Body of pancreas (tissue), 4 donors: ENCODE measurements at places on chromosomes 12 and 14.

GRCh38 chr12:21502872-21503271 is 1.3 kb downstream of the GOLT1B start:
- no peak for DNase-seq
- no peak overlapping the region for H3K4me3 ChIP-seq
- H3K27me3 ChIP-seq, result no peaks in the 10 kb centered on the region
- no peak overlapping the region for H3K27ac ChIP-seq
- H3K4me1 ChIP-seq, result peaks cover 43% of the 10 kb centered on the region

GRCh38 chr12:104582739-104583138 is 126.0 kb downstream of the CHST11 start:
- DNase-seq, result no peak
- H3K36me3 ChIP-seq, result no peaks in the 10 kb centered on the region
- no peak overlapping the region for H3K4me3 ChIP-seq
- H3K27me3 ChIP-seq, result no peaks in the 10 kb centered on the region

GRCh38 chr12:95741635-95742034 is 48.9 kb downstream of the NTN4 start:
- H3K27ac ChIP-seq, result no peak overlapping the region
- no peaks in the 10 kb centered on the region for H3K36me3 ChIP-seq
- DNase-seq, result no peak

GRCh38 chr14:80213602-80214001 is 2.3 kb upstream of the DIO2 start:
- DNase-seq, result peak; percentile 43
- no peak overlapping the region for H3K4me3 ChIP-seq
- no peak overlapping the region for H3K27ac ChIP-seq
- H3K27me3 ChIP-seq, result no peaks in the 10 kb centered on the region
- no peaks in the 10 kb centered on the region for H3K36me3 ChIP-seq

GRCh38 chr14:64194404-64194803 is 99.8 kb downstream of the ESR2 start:
- no peaks in the 10 kb centered on the region for H3K27me3 ChIP-seq
- no peaks in the 10 kb centered on the region for H3K36me3 ChIP-seq
- peaks cover 95% of the 10 kb centered on the region for H3K4me1 ChIP-seq
- H3K4me3 ChIP-seq, result no peak overlapping the region
- peak overlapping the region; percentile 55 for H3K27ac ChIP-seq
- no peak for DNase-seq

DNA sequence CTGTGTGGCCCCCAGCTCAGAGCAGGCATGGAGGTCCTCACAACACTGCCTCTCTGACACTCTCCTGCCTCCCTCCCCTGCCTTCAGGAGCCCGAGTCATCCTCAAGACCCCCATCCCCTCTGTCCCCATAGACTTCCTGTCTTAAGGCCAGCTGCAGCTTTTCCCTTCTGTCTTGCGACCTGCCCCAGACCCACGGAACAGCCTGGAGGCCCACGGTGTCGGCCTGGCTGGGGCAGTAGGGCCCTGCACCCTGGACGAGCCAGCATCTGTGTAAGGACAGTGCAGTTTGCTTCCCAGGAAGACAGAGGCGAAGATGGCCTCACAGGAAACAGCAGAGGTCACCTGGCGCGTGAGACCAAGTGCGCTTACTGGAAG is 9.7 kb downstream of the TEDC1 start:
- H3K36me3 ChIP-seq, result no peaks in the 10 kb centered on the region
- H3K27ac ChIP-seq, result no peak overlapping the region
- H3K4me3 ChIP-seq, result no peak overlapping the region
- no peaks in the 10 kb centered on the region for H3K4me1 ChIP-seq
- no peak for DNase-seq

DNA sequence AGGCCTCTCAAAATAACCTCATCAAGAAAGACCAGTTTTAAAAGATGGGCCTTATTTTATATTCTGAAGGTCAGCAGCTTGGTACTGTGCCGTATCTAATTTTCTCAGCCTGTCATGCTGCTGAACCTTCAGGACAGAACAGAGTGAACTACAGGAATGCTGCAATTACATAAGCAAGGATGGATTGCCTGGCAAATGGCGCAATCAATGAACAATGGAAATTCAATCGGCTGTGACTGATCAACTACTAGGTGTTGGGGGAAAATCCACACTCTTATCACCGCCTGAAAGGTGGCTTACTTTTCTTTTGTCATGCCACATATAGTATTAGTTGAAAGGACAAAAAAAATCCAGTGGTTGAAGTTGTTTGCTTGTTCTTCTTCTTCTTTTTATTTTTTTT is 8.5 kb downstream of the ACSS3 start:
- DNase-seq, result no peak
- no peak overlapping the region for H3K27ac ChIP-seq
- no peaks in the 10 kb centered on the region for H3K27me3 ChIP-seq
- H3K4me3 ChIP-seq, result no peak overlapping the region
- H3K4me1 ChIP-seq, result no peaks in the 10 kb centered on the region

DNA sequence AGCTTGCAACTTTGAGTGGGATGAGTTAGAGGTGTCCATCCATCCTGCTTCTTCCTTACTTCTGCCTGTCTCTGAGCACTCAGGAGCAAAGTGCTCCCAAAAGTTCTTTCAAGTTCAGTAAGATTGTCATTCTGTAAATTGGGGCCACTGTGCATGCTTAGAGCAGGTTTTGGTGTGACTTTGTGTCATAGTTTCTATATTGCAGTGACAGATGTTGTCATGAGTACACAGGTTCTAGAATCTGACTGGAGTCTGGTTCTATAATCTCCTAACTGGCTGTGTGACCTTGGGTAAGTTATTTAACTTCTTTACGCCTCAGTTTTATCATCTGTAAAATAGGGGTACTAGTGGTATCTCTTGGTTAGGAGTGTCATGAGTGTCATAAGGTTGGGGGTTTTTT is 202.7 kb upstream of the BCL2L14 start:
- no peaks in the 10 kb centered on the region for H3K27me3 ChIP-seq
- H3K27ac ChIP-seq, result no peak overlapping the region
- H3K36me3 ChIP-seq, result peaks cover 9% of the 10 kb centered on the region
- peaks cover 14% of the 10 kb centered on the region for H3K4me1 ChIP-seq
- no peak for DNase-seq

DNA sequence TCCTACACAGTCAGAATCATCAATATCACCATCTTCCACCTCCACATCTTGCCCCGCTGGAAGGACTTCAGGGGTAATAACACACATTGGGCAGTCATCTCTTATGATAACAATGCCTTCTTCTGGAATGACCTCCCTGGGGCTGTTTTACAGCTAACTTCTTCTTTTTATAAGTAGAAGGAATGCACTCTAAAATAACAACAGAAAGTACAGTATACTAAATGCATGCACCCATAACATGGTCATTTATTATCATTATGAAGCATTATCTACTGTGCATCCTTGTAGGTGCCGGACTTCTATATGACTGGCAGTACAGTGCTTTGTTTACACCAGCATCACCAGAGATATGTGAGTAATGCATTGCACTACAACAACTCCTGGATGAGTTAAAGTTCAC is 19.0 kb upstream of the NUAK1 start:
- H3K4me1 ChIP-seq, result no peaks in the 10 kb centered on the region
- H3K27me3 ChIP-seq, result no peaks in the 10 kb centered on the region
- H3K27ac ChIP-seq, result no peak overlapping the region
- no peak for DNase-seq

DNA sequence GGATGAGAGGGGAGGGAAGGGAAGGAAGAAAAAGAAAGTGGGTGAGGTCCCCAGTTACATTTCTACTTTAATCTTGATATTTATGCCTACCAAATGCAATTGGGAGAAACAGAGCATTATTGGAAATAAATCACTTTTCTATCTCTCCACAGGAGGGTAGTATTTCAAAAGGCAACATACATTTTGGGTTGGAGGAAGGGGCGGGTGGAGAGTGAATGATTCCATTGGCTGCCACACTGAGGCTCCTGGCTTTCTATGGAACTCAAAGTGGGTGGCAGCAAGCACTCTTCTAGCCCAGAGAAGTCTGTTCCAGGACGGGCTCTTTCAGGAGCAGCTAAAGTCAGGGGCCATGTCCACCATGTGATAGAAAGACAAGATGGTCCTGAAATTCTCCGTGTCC is 441.3 kb downstream of the DAD1 start:
- no peaks in the 10 kb centered on the region for H3K4me1 ChIP-seq
- no peaks in the 10 kb centered on the region for H3K36me3 ChIP-seq
- H3K27ac ChIP-seq, result no peak overlapping the region
- H3K27me3 ChIP-seq, result no peaks in the 10 kb centered on the region

DNA sequence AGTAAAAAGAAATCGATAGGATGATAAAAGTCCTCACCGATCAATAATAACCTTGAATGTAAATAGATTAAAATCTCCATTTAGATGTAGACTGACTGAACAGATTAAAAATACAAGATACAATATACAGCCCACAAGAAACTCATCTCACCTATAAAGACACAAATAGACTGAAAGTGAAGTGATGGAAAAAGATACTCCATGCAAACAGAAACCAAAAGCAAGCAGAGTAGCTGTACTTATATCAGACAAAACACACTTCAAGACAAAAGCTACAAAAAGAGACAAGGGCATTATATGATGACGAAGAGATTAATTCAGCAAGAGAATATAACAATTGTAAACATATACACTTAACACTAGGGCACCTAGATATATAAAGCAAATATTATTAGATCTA is 444.8 kb downstream of the RGS6 start:
- H3K27me3 ChIP-seq, result no peaks in the 10 kb centered on the region
- H3K4me3 ChIP-seq, result no peak overlapping the region
- H3K4me1 ChIP-seq, result no peaks in the 10 kb centered on the region

DNA sequence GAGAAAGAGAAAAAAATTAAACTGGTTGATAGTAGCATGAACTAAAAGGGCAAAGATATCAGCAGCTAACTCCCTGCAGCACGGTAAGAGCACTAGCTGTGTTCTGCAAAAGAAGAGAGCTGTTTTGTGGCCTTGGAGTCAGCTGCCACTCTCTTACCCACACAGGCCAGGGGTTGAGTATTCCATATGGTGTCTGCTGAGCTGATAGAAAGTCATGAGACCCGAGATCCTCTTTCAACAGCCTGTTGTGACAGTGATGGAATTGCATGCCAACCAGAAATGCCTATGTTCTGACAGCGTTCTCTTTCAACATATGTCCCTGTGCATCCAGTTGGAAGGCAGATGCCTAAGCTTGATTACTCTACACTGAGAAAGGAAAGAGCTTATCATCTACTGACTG is 39.9 kb downstream of the TMTC1 start:
- H3K36me3 ChIP-seq, result no peaks in the 10 kb centered on the region
- no peaks in the 10 kb centered on the region for H3K4me1 ChIP-seq
- no peak overlapping the region for H3K27ac ChIP-seq
- H3K4me3 ChIP-seq, result no peak overlapping the region

DNA sequence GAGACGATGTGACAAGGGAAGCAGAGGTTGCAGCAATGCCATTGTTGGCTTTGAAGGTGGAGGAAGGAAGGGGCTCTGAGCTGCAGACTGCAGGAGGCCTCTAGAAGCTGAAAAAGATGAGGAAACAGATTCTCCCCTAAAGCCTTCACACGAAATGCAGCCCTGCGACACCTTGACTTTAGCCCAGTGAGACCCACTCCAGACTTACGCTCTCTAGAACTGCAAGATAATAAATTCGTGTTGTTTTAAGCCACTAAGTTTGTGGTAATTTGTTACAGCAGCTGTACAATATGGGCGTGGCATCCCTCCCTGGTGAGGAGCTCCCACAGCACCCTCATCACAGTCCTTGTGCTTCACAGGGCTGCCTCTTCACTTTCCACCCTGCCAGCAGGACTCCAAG is 53.2 kb downstream of the GOLGA5 start:
- H3K27ac ChIP-seq, result peak overlapping the region; percentile 57
- H3K27me3 ChIP-seq, result no peaks in the 10 kb centered on the region
- H3K4me3 ChIP-seq, result no peak overlapping the region

DNA sequence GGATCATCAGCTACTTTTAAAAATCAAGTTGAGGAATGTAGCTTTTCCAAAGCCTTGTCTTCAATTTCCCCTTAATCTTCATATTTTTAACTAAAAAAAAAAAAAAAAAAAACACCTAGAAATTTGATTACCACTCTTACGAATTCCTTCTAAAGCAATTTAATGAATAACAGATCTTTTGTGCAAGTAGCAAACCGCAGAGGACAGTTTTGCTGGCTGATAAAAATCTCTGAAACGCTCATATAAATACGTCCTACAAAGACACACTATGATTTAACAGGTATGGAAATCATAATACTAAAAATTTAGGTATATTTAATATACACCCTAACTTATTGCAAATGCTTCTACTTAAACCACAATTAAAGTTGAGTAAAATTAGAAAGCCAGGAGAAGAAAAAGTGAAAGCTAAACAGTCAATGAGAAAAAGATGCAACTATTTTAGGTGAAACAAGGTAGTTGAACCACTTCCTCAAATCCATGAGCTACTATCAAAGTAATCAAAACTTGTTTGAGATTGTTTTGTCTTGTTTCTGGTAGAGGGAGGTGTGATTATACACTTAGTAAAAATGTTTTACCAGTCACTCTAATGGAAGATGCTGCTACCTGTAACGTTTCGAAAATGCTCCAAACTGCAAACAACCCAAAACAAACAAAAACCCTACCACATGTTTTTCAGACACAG is 2.2 kb downstream of the PAWR start:
- H3K27ac ChIP-seq, result no peak overlapping the region
- peaks cover 54% of the 10 kb centered on the region for H3K4me1 ChIP-seq
- H3K36me3 ChIP-seq, result no peaks in the 10 kb centered on the region
- H3K4me3 ChIP-seq, result peak overlapping the region; percentile 84

GRCh38 chr12:66199831-66200509 is 11.0 kb downstream of the IRAK3 start:
- no peak for DNase-seq
- H3K4me1 ChIP-seq, result no peaks in the 10 kb centered on the region
- H3K27ac ChIP-seq, result no peak overlapping the region
- no peak overlapping the region for H3K4me3 ChIP-seq
- H3K27me3 ChIP-seq, result no peaks in the 10 kb centered on the region

- no peaks in the 10 kb centered on the region for H3K36me3 ChIP-seq
- no peak overlapping the region for H3K27ac ChIP-seq
- H3K4me1 ChIP-seq, result no peaks in the 10 kb centered on the region
- no peak overlapping the region for H3K4me3 ChIP-seq
- DNase-seq, result no peak
- no peaks in the 10 kb centered on the region for H3K27me3 ChIP-seq
Observed at GRCh38 chr12:3683670-3684069, 69.2 kb downstream of the CRACR2A start.

DNA sequence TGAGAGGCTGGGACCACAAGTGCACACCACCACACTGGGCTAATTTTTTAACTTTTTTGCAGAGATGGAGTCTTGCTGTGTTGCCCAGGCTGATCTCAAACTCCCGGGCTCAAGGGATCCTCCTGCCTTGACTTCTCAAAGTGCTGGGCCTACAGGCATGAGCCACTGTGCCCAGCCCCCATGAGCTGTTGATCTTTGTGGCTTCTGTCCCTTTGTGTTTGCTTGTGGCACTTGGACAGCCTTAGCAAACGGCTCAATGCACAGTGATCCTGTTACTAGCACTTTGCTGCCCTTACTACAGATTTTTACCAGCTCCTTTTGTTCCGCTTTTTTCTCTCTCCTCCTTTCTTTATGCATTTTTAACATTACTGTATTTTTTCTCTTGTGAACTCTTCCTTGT is 25.3 kb upstream of the EVL start:
- H3K4me1 ChIP-seq, result peaks cover 11% of the 10 kb centered on the region
- no peak for DNase-seq
- H3K27me3 ChIP-seq, result no peaks in the 10 kb centered on the region
- no peaks in the 10 kb centered on the region for H3K36me3 ChIP-seq
- H3K4me3 ChIP-seq, result no peak overlapping the region

- H3K27ac ChIP-seq, result no peak overlapping the region
- no peak overlapping the region for H3K4me3 ChIP-seq
- H3K36me3 ChIP-seq, result no peaks in the 10 kb centered on the region
Observed at GRCh38 chr12:78787576-78787975, 77.0 kb upstream of the SYT1 start.
